ENCODE measurements at places on chromosomes 12 and 14.

DNA sequence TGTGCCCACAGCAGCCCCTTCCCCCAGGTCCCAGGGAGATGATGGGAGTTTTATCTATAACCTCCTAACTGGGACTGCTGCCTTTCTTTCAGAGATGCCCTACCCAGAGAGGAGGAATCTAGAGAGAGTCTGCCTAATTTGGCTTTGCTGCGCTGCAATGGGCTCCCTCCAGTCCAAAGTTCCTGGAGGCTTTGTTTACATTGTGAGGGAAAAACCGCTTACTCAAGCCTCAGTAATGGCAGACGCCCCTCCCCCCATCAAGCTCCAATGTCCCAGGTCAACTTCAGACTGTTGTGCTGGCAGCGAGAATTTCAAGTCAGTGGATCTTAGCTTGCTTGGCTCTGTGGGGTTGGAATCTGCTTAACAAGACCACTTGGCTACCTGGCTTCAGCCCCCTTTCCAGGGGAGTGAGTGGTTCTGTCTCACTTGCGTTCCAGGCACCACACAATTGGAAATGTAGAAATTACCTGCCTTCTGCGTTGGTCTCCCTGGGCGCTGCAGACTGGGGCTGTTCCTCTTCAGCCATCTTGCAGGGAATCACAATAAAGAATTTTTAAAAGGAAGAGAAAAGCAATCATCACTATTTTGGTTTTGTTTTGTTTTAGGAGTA, 262.5 kb downstream of the FOXG1 start:
- DNase-seq: no peak

GRCh38 chr12:115752156-115752555, 525.3 kb downstream of the MED13L start:
- DNase-seq: no peak

DNA sequence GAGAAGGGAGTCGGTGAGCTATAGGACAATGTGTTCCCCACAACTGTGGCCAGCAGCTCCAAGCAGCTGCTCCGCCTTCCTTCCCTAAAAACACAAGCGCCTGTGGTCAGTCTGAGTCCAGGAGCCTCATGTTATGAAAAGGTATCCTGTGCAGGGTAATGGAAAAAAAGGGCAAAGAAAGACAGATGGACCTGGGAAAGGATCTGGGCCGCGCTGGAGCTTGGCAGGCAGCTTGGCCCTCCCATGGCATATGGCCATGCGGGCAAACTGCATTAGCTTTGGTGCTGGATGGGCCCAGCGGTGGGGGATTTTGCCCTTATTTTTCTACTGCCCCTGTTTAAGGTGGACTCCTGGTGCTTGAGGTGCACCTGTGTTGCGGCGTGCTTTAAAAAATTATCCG, 23.7 kb upstream of the CHST11 start:
- no peak for DNase-seq

DNA sequence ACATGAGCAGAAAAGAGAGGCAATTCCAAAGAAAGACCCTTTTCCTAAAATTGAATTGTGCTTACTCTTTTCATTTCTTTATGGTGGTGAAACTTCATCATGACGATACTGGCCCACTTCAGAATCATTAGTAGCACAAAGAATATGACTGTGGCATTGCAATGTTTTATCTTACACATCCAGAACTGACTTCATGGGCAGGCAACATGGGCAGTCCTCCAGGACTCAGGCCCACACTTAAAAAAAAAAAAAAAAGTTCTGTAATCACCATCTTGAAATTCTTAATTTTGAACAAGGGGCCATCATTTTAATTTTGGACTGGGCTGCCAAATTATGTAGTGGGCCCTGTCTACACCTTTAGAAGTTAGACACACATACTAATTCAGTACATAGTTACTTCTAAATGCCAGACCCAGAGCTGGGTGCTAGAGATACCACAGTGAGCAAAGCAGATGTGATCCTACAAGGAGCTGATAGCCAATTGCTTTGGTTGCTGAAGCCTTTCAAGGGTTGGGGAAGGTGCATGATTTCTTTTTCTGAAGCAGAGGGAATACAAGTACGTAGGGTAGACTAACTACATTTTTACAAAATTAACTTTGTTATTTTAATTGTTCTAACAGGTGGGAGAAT, 35.2 kb downstream of the HELB start:
- no peak for DNase-seq

- DNase-seq: no peak
Measured at GRCh38 chr12:114678028-114678427, 5.9 kb downstream of the TBX3 start.

GRCh38 chr12:66984077-66984476, 285.1 kb upstream of the CAND1 start:
- no peak for DNase-seq

DNA sequence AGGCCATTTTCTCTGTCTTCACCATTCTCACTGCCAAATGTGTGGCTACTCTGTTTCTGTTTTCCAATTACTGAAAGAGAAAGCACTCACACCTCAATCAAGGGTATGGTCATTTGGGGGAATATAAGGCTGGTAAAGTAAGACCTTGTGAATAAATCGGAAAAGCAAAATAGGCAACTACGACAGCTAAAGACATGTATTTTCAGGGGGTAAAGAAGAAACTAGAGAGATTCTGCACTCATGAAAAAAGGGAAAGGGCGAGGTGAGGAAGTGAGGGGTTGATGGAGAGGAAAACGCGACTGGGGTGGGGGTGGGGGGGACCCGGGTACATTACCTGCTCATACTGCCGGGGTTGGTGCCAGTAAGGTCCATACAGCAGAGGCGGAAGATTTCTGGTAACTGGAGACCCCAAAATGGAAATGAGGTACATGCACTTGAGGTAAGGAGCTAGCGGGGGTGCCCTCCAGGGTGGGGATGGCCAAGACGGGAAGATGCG, 19.3 kb downstream of the CHD8 start:
- DNase-seq: no peak

GRCh38 chr12:121524196-121524916, 56.5 kb downstream of the KDM2B start:
- no peak for DNase-seq

GRCh38 chr14:72644758-72645489, 249.0 kb downstream of the DPF3 start:
- no peak for DNase-seq

DNA sequence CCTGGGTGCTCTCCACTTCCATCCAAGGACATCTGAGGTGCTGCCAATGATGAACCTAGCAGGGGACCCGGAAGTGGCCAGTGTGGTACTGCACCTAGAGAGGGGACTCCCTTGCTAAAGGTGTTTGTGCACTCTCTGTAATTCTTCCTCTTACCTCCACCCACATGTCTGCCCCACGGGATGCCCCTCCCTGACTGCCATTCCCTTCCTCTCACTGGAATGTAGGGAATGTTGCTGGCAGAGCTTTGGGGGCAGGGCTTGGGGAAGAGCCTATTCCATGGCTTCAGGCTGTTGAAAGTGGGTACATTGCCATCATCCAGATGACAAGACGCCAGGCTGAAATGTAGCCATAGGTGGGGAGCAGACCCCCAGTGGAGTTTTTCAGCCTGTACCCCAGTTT, 153.2 kb downstream of the SMOC1 start:
- no peak for DNase-seq

GRCh38 chr12:6963791-6964413, 6.6 kb downstream of the PHB2 start:
- DNase-seq: no peak

DNA sequence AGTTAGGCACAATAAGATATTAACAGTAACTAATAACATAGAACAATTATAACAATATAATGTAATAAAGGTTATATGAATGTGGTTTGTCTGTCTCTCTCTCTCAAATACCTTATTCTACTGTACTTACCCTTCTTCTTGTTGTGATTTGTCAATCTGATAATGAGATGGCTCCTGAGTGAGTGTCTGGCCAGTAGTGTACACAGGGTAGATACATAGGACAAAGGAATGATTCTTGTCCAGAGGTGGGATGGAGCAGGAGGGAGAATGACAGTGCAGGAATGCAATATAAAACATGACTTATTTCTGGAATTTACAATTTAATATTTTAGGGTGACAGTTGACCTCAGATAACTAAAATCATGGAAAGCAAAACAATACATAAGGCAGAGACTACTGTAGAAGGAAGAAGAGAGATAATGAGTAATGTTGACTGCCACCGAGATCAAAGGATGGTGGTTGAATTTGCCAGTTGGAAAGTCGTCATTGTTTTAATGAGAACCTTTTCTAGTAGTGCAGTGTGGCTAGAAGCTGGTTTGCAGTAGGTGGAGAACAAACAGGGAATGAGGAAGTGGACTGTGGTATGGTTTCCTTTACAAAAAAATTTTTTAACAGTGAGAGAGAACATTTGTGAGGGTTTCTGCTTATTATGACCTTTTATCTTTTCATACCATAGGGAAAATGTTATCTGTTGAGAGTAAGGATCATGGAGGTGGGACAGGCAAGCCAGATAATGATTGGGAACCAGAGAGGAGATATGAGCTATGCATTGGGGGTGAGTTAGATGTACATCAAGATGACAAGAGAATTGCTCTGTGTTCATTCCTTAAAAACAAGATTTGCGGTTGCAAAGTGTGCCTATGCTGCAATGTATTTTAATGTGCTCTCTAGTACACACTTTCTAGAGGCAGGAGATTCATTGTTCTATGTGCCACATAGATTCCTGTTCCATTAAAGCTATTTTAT, 458.3 kb downstream of the BTG1 start:
- no peak for DNase-seq

GRCh38 chr14:105135700-105136395, 32.7 kb downstream of the JAG2 start:
- no peak for DNase-seq

- DNase-seq: no peak
Measured at GRCh38 chr12:43107026-43107775, 444.8 kb downstream of the ADAMTS20 start.

- no peak for DNase-seq
Measured at GRCh38 chr12:130044991-130045621, 117.2 kb upstream of the FZD10 start.

DNA sequence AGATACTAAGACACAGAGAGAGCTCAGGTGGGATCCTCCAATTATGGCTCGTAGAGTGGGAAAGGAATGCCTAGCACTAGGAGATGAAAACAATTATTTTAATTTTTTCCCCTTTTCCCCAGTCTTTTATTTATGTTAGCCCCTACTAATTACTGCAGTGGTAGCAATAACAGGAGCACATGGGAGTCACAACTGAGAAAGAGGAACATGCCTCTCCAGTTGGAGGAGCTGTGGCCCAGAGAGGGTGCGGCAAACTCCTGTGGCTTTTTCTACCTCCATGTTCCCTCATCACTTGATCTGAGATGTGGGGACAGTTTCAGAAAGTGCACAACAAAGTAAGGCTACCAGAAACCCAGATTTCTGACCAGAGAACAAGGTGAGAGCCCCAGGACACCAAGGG, 25.9 kb upstream of the POC1B start:
- no peak for DNase-seq

DNA sequence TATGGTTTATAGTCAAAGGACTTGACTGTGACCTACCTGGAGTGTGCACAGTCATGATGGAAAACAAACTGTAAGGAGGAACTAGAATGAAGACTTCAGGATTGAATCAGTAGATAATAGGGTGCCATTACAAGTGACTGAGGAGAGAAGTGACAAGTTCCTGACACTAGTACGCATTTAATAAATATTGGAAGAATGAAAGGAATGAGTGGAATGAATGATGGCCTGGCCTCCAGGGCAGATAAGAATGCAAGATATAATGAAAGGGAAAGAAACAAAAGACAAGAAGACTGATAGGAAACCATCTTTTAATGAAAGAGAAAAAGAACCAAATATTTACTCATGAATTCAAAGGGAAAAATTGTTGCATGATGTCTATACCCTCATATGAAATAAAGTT, 44.7 kb upstream of the NEDD1 start:
- no peak for DNase-seq
